ENCODE measurements at places on chromosomes 3 and 15. TPM values are rescaled to one million over a fixed set of nuclear protein-coding genes. Genes with fewer than 3 reads are reported as not detected.

The CYP8B1 gene
- total RNA-seq, result not detected

GRCh38 chr15:48641416-48641815, 4.1 kb downstream of the FBN1 start:
- no peak for DNase-seq
- peak overlapping the region; percentile 36 for H3K4me3 ChIP-seq
- peaks cover 10% of the 10 kb centered on the region for H3K27me3 ChIP-seq
- H3K36me3 ChIP-seq, result no peaks in the 10 kb centered on the region
- H3K27ac ChIP-seq, result no peak overlapping the region

GRCh38 chr3:59777066-59777465, 727.2 kb upstream of the CFAP20DC start:
- no peak for DNase-seq
- no peaks in the 10 kb centered on the region for H3K27me3 ChIP-seq
- H3K4me3 ChIP-seq, result no peak overlapping the region
- H3K4me1 ChIP-seq, result no peaks in the 10 kb centered on the region
- no peaks in the 10 kb centered on the region for H3K36me3 ChIP-seq

- H3K4me1 ChIP-seq, result peaks cover 13% of the 10 kb centered on the region
- peak overlapping the region; percentile 92 for H3K4me3 ChIP-seq
- peaks cover 2% of the 10 kb centered on the region for H3K27me3 ChIP-seq
Observed at GRCh38 chr3:119035014-119035346, 334 bp upstream of the IGSF11 start.

DNA sequence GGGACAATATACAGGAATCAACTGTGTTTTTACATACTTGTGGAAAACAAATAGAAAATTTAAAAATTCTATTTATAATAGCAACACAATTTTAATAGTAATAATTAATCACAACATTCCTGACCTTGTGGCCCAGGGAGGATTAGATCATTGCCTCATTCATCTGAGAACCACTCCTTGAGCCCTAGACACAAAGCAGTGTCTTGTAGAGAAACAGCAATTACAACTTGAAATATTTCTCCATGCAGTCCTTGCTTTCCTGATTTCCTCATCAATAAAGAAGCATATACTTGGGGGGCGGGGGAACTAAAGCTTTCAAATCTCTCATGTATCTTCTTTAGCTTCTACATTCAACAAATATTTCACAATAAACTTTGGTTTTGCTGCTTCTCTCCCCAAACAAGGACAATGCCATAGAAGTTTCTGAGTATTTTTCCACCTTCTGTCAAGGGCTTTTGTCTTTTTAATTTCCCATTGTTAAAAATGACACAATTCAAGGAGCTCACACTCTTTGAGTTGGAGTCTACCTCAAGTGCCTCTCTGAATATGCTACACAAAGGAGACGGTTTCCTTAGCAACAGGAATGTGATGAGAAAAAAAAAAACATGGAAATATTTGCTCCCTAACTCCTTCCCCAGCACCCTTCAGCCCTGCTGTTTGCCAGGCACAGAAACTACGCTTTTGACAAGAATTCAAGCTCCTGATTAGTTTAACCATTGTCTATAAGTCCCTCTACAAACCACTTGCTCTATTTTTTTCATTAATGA, 118.8 kb downstream of the ARPP21 start:
- peaks cover 60% of the 10 kb centered on the region for H3K36me3 ChIP-seq
- no peak overlapping the region for H3K4me3 ChIP-seq
- no peak overlapping the region for H3K27ac ChIP-seq
- no peak for DNase-seq

The ABI3BP gene
- 6.7 TPM for total RNA-seq

- no peak overlapping the region for H3K27ac ChIP-seq
- H3K36me3 ChIP-seq, result no peaks in the 10 kb centered on the region
- no peaks in the 10 kb centered on the region for H3K27me3 ChIP-seq
- no peak overlapping the region for H3K4me3 ChIP-seq
- H3K4me1 ChIP-seq, result no peaks in the 10 kb centered on the region
- DNase-seq, result no peak
Observed at GRCh38 chr3:111473550-111473949, 68.4 kb upstream of the CD96 start.

GRCh38 chr3:84789961-84790360, 168.8 kb upstream of the CADM2 start:
- no peaks in the 10 kb centered on the region for H3K36me3 ChIP-seq
- DNase-seq, result no peak
- no peaks in the 10 kb centered on the region for H3K4me1 ChIP-seq
- H3K27ac ChIP-seq, result no peak overlapping the region
- no peak overlapping the region for H3K4me3 ChIP-seq

- no peak overlapping the region for H3K4me3 ChIP-seq
- no peaks in the 10 kb centered on the region for H3K4me1 ChIP-seq
- DNase-seq, result no peak
- H3K27me3 ChIP-seq, result no peaks in the 10 kb centered on the region
- no peak overlapping the region for H3K27ac ChIP-seq
- no peaks in the 10 kb centered on the region for H3K36me3 ChIP-seq
Observed at GRCh38 chr15:70494852-70495571, 268.3 kb downstream of the UACA start.

The PCOLCE2 gene
- 1.5 TPM for total RNA-seq

The ITGA11 gene
- 4.9 TPM for total RNA-seq

The REC114 gene
- not detected for total RNA-seq

DNA sequence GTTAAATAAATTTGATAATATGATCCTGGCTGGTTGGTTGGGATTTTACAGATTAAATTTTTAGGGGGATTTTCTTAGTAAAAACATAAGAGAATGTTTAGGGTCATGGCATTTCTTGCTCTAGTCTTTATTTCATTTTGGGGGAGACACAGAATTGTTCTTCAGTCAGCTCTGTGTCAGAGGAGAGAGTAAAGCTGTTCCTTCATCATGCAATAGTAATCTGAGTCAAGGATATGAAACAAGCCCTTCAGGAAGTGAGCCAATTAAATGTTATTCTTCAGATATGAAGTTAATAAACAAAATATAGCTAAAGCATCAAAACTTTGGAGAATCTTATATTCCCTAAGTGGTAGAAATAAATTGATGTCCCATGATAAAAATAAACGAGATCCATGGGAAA, 22.9 kb upstream of the SLC4A7 start:
- no peaks in the 10 kb centered on the region for H3K27me3 ChIP-seq
- H3K36me3 ChIP-seq, result no peaks in the 10 kb centered on the region
- H3K27ac ChIP-seq, result no peak overlapping the region
- DNase-seq, result no peak
- H3K4me1 ChIP-seq, result no peaks in the 10 kb centered on the region

The PLA1A gene
- 5.0 TPM for total RNA-seq

DNA sequence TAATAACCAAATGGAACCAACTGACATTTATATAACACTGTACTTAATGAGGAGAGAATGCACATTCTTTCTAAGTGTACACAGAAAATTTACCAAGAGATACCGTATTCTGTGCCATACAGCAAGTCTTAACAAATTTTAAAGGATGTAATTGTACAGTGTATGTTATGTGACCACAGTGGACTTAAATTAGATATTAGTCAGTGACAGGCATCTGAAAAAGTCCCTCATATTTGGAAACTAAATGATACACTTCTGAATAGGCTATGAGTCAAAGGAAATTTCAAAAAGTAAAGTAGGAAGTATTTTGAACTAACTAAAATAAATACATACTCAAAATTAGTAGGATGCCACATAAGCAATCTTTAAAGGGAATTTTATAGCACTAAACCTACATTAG, 59.6 kb upstream of the P3H2 start:
- H3K36me3 ChIP-seq, result no peaks in the 10 kb centered on the region
- H3K27ac ChIP-seq, result no peak overlapping the region
- no peaks in the 10 kb centered on the region for H3K4me1 ChIP-seq
- H3K27me3 ChIP-seq, result no peaks in the 10 kb centered on the region

The CCR9 gene
- not detected for total RNA-seq

DNA sequence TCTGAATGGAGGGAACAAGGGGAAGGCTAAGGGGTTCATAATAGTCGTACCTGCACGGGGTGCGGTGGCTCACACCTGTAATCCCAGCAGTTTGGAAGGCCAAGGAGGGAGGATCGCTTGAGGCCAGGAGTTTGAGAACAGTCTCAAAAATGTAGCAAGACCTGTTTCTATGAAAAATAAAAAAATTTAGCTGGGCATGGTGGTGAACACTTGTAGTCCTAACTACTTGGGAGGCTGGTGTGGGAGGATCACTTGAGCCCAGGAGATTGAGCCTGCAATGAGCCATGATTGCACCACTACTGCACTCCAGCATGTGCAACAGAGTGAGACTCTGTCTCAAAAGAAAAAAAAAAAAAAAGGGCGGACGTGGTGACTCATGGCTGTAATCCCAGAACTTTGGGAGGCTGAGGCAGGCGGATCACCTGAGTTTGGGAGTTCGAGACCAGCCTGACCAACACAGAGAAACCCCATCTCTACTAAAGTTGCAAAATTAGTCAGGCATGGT, 17.9 kb upstream of the HDAC11 start:
- no peak for DNase-seq
- H3K27me3 ChIP-seq, result no peaks in the 10 kb centered on the region
- no peaks in the 10 kb centered on the region for H3K36me3 ChIP-seq

DNA sequence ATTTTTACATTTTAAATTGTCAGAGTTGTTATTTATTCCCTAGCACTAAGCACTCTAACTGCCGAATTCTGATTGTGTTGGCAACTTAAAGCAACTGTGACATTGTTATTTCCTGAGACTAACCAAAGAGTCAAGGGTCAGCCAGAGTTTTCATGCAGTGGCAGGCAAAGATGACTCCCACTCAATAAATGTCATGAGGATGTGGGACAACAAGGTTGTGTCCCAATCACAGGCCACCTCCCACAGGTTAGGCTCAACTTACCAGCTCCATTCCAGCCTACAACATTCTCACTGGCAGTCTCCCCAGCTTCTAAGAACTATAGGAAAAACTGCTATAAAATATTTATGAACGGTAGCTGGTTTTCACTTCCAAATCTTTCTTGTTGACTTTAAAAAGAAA, 80.1 kb downstream of the RSL24D1 start:
- DNase-seq, result no peak
- H3K27me3 ChIP-seq, result no peaks in the 10 kb centered on the region
- no peak overlapping the region for H3K4me3 ChIP-seq
- no peaks in the 10 kb centered on the region for H3K36me3 ChIP-seq

GRCh38 chr3:89983449-89983848, 876.0 kb downstream of the EPHA3 start:
- no peak overlapping the region for H3K27ac ChIP-seq
- no peak overlapping the region for H3K4me3 ChIP-seq
- H3K27me3 ChIP-seq, result no peaks in the 10 kb centered on the region
- H3K4me1 ChIP-seq, result no peaks in the 10 kb centered on the region

DNA sequence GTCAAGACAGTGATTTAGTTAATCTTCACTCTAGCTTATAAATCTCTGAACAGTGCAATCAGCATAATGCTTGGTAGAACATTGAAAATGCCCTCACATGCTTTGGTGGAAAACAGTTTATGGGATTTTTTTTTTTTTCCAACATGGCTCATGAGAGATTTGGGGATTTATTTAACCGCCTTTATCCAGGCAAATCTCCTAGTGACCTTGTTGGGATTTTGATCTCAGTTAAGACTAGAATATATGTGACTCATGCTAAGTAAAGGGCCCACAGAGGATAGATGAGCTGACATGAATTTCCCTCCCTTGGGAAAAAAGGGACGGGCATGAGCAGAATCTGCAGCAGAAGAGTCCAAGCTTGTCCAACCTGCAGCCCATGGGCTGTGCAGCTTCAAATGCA, 18.7 kb downstream of the LRTM1 start:
- no peak for DNase-seq
- H3K4me3 ChIP-seq, result no peak overlapping the region
- no peaks in the 10 kb centered on the region for H3K27me3 ChIP-seq
- H3K4me1 ChIP-seq, result peaks cover 30% of the 10 kb centered on the region
- H3K27ac ChIP-seq, result no peak overlapping the region

GRCh38 chr15:81398456-81398855, 24.4 kb upstream of the TMC3 start:
- no peaks in the 10 kb centered on the region for H3K4me1 ChIP-seq
- no peak for DNase-seq
- no peaks in the 10 kb centered on the region for H3K27me3 ChIP-seq
- H3K4me3 ChIP-seq, result no peak overlapping the region
- no peak overlapping the region for H3K27ac ChIP-seq

- H3K4me3 ChIP-seq, result no peak overlapping the region
- no peak overlapping the region for H3K27ac ChIP-seq
- no peaks in the 10 kb centered on the region for H3K36me3 ChIP-seq
- H3K27me3 ChIP-seq, result peaks cover 5% of the 10 kb centered on the region
Observed at GRCh38 chr15:43209059-43209824, 11.6 kb downstream of the EPB42 start.

GRCh38 chr3:11580645-11581044, 63.1 kb downstream of the VGLL4 start:
- no peak for DNase-seq
- H3K36me3 ChIP-seq, result no peaks in the 10 kb centered on the region
- peaks cover 56% of the 10 kb centered on the region for H3K4me1 ChIP-seq
- H3K27me3 ChIP-seq, result no peaks in the 10 kb centered on the region

DNA sequence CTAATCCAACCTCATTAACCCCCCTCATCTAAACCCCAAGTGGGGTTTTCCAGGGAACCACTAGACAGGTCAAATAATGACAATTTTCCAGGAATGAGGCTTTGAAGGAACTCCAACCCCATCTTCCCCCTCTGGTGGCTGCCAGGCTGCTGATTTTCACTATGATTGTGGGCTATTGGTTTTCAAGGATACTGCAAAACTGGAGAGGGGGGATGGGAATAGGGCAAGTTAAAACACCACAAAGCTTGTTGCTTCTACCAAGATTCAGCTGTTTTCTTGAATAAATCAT, 10.4 kb upstream of the ZNF662 start:
- DNase-seq, result no peak
- no peaks in the 10 kb centered on the region for H3K27me3 ChIP-seq
- H3K27ac ChIP-seq, result no peak overlapping the region
- no peaks in the 10 kb centered on the region for H3K4me1 ChIP-seq

The CASR gene
- not detected for total RNA-seq

The STARD9 gene
- total RNA-seq, result 2.2 TPM

GRCh38 chr3:112297714-112298113, 3.7 kb upstream of the SLC9C1 start:
- H3K4me1 ChIP-seq, result no peaks in the 10 kb centered on the region
- DNase-seq, result no peak
- no peak overlapping the region for H3K4me3 ChIP-seq
- H3K27me3 ChIP-seq, result no peaks in the 10 kb centered on the region

The SLC38A3 gene
- total RNA-seq, result 3.3 TPM

DNA sequence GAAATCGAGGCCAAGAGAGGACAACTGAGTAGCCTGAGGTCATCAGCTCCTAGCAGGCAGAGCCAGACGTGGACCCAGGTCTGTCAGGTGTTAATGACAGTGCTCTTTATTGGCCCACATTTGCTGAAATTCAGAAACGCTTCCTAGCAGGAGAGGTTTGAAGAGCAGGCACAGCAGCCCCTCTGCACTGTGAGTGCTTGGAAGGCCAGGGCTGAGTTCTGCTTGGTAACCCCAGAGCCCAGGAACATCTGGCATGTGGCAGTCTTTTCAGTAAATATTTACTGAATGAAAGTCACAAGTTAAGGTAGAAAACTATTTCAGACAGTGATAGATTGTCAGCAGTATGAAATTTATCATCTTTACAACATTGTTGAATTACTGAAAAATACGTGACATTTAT, 102.4 kb downstream of the PLCL2 start:
- H3K4me3 ChIP-seq, result no peak overlapping the region
- H3K4me1 ChIP-seq, result peaks cover 25% of the 10 kb centered on the region
- no peak for DNase-seq
- no peak overlapping the region for H3K27ac ChIP-seq
- H3K27me3 ChIP-seq, result no peaks in the 10 kb centered on the region

Data from psoas muscle (tissue), 8 donors.